ENCODE measurements at places on chromosomes 5 and 9.

GRCh38 chr5:1220831-1221230 lies 4.3 kb upstream of the SLC6A18 start:
- DNase-seq: no peak

DNA sequence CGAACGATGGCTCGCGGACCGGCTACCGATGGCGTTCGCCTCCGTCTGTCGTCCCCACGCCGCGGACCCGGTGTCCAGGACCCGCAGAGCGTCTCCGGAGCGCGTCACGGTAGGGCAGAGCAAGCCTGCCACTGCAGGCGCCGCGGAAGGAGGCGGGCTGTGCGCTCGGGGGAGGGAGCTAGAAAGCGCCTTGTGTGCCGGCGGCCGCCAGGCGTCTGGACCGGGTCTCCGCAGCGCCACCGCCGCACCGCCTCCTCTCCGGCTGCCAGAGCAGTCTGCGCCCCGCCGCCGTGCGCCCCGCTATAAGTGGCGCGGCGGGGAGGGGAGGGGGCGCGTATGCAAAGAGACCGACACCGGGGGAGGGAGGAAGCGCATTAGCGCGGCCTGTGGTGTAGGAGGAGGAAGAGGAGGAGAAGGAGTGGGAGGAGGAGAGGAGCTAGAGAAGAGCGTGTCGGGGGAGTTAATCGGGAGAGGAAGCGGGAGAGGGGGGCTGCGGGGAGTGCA lies at the start of gene ENC1:
Gene ENC1, minus strand, starts transcription at position 279 of the 504 bp plus-strand sequence. CDS start 4,243 bp downstream, outside the sequence.
- DNase-seq: peak; percentile 63

GRCh38 chr5:147410496-147411358 lies 99.1 kb downstream of the DPYSL3 start:
- no peak for DNase-seq

DNA sequence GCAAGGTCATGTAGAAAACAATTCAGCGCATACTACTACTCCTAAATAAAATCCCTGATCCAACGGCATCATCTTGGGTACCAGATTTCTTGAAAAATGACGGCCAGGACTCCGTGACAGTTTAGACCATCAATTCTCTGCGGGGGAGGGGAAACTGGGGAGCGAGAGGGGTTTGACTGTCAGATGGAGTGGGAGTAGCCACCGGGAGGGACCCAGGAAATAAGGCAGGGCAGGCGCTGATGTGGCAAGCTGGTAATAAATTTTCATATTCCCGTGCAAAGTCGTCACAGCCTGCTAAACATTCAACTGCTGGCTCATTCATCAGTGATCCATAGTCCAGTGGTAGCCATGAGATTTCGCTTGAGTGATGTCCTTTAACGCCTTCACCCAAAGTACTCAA lies 457 bp upstream of the CDH18 start:
- DNase-seq: no peak

GRCh38 chr5:131460867-131461572 lies 174.0 kb downstream of the RAPGEF6 start:
- DNase-seq: no peak

DNA sequence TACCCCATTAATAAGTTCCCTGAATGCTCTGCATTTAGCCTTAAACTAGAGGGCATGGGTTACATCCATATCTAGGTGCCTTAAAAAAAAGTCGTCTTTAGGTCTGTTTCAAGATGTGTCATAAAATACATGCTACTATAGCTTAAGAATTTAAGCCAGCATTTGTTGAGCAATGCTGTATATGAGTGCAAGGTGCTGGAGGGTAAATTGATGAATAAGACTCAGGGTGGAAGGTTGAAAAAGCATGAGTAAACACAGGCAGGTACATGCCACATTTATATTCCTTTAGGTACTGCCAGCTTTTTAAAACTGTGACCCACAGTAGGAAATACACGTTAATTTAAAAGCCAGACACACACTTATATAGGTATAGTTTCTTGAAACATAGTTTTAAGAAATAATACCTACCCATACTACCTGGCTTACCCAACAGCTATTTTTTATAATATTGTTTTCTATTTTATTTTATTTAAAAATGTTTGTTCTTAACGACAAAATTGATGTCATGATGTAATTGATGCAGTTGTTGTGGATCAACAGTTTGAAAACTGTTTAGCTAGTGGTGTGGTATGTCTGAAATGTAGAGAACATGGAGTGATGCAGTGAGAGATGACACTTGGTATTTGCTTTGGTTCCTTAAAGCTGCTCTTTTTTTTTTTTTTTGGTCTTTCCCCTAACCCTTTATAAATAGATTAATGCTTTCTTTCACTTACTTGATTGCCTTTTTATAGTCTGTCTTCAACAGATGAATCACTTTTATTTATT lies 3.9 kb downstream of the HMGCR start:
- DNase-seq: no peak

- DNase-seq: peak; percentile 89
Observed at GRCh38 chr5:177455036-177455660, 8.5 kb downstream of the PRR7 start.

DNA sequence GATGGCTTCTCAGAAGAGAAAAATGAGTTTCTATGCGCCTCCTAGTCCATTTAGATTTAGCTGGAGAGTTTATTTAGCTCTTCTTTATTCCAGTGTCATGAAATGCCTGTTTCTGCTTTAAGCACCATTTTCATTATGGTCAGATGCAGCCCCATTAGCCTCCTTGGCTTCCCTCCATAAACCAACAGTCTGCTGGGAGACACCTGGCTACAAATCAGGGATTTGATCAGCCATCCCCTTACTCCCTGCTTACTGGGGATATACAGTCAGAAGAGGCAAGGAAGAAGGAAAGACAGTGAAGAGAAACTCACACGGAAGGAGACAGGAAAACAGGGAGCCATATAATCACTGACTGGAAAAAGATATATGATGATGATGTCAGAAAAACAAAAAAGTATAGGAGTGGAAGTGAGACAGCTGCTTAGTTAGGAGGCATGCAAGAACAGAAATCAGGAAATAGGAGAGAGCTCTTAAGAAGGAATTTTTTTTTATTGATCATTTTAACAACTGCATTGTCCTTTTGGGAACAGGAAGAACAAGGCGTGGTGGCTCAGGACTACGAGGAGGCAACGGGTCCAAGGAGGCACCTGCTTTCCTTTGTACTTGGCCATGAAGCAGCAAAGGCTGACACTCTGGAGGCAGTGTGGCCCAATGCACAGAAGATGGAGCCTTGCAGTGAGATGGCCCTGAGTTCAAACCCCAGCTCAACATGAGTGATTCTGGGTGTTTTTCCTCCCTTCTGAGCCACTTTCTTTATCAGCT lies 56.1 kb downstream of the MED27 start:
- no peak for DNase-seq

GRCh38 chr9:91026266-91026665 lies 224.6 kb downstream of the SYK start:
- DNase-seq: no peak

- DNase-seq: no peak
Observed at GRCh38 chr5:143685246-143685815, 126.6 kb upstream of the HMHB1 start.

DNA sequence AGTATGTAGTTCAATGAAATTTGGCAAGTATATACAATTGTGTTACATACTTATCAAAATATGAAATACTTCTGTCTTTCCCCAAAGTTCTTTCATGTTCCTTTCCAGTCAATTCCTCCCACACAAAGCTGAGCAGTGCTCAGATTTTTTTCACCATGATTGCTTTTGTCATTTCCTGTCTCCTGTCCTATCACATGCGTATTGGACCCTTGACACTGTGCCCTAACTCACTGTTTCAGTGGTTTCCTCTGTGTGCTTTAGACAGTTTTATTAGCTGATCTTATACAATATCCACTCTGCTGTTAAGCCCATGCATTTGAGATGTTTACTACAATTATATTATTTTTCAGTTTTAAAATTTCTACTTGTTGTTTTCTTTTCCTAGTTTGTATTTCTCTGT lies 463.6 kb upstream of the MEF2C start:
- no peak for DNase-seq

GRCh38 chr5:164027738-164028137 lies 522.3 kb downstream of the MAT2B start:
- DNase-seq: no peak

- no peak for DNase-seq
Observed at GRCh38 chr5:164809821-164810220, 1304.4 kb downstream of the MAT2B start.

- no peak for DNase-seq
Observed at GRCh38 chr5:106262395-106262794, 1408.3 kb downstream of the EFNA5 start.

DNA sequence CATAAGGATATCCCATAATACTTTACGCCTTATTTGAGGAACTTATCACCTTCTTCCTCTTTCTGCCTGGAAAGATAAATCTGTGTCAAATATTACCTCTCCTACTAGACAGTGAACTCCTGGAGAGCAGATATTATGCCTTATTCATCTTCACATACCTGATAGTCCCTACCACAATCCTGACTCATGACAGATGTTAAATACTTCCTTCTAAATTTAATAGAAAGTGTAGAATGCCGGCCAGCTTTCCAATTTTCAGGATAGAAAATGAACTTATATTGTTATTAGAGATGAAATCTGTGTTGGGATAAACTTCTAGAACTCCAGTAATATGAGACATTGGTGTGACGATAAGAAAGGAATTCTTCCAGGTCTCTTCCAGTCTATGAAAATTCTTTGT lies 89.0 kb downstream of the GCNT4 start:
- no peak for DNase-seq

DNA sequence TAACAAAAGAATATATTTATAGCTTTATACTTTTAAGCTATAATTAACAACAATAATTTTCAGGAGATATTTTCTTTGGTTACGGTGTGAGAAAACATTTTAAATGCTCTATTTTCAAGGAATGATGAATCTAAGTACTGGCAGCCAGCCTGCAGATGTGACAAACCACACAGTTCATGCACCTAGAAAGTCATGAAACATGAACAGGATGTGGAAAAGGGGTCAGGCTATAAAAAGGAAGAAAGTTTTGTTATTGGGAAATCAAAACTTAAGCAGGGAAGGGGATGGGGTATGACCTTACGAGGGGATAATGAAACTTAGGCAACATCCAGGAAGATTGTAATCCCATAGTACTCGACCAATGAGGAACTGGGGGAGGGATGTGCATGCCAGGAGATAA lies 508.7 kb upstream of the GRAMD2B start:
- no peak for DNase-seq

GRCh38 chr5:78889369-78890140 lies 95.6 kb downstream of the ARSB start:
- no peak for DNase-seq

DNA sequence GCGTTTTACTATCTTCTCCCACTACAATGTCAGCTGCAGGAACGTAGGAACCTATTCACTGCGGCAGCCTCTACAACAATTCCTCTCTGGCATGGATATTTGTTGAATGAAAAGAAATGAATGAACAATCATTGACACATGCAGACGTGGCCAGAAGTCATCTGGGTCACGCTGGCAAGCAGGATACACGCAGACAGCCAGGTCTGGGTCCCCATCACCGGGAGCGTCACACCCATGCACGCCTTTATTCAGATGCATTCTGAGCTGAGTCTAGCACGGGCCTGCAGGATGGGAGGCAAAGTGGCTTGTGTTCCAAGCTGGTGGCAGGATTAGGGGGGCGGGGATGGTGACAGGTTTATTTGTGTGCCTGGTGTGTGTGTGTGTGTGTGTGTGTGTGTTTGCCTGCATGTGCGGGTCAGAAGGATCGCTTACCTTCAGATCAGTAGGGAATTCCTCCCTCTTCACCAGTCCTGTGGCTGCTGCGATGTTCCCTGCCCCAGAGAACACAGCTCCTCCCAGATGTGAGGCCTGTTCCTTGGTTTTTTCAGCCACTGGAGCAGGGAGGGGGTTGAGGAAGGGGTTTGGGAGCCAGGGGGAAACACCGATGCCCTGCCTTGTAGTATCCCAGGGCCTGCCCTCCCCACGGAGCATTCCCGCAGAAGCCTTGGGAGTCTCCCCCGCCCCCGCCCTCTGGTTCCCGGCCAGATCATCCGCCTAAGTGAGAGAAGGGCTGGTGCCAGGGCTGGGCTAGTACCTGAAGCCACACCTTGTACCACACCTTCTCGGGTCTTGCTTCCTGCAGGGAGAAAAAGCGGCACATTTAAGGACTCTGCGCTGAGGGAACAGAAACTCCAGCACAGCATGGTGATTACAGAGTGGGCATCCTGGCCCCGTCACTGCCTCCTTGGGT lies 4.1 kb downstream of the SNCB start:
- DNase-seq: no peak

GRCh38 chr9:114283551-114284111 lies 39.3 kb upstream of the ORM1 start:
- no peak for DNase-seq

GRCh38 chr9:68522131-68522530 lies 18.6 kb downstream of the TMEM252 start:
- DNase-seq: no peak

- DNase-seq: no peak
Observed at GRCh38 chr5:61277190-61277589, 54.9 kb upstream of the ZSWIM6 start.

DNA sequence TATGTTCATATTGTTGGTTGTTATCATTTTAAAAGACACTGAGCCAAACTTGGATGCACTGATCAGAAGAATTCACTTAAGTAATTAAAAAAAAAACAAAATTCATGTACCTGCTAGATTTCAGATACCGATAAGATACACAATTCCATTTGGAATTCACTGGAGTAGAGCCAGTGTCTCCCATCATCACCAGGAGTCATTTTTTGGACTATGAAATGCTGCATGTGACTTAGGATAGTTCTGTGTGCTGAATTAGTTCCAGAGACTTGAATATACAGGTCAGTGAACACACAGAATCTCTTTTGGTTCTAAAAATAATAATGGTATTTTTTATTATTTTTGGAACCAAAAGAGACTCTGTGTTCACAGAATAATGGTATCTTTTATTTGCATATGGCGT lies 482.6 kb upstream of the PIK3R1 start:
- no peak for DNase-seq

GRCh38 chr5:113092683-113093082 lies 116.1 kb downstream of the DCP2 start:
- no peak for DNase-seq

DNA sequence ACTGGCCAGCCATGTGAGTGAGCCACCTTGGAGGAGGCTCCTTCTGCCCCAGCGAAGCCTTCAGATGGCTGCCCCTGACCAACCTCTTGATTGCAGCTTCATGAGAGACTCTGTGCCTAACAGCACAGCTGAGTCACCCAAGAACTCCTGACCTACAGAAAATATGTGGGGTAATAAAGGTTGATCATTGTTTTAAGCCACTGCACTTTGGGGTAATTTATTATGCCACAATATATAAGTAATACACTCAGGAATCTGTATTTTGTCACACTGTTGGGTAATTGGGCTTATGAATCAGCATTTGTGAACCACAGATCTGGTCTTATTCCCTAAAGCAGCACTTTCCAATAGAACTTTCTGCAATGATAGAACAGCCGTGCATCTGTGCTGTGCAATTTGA lies 24.4 kb upstream of the VDAC1 start:
- no peak for DNase-seq

GRCh38 chr5:127870914-127871313 lies 167.7 kb downstream of the CCDC192 start:
- no peak for DNase-seq

- DNase-seq: no peak
Observed at GRCh38 chr9:76643399-76644117, 120.7 kb upstream of the PCA3 start.

DNA sequence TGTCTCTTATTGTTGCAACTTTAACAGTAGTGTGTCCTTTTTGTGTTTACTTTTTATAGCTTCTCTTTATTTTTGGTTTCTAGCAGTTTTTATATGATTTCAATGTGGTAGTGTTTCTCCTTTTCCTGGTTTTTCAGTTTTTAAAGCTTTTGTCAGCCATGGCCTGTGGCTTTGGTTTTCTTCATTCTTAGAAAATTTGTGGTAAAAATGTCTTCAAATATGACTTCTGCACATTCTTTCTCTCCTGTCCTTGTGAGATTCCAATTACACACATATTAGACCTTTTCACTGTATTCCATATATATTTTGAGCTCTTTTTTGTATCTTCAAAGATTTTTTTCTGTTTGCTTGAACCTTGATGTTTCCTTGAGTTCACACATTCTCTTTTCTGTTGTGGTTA lies 180.5 kb downstream of the CNTLN start:
- DNase-seq: no peak
